Fibroblast of the aortic adventitia (primary cell): ENCODE measurements at places on chromosomes 5 and 9.

GRCh38 chr5:35120715-35121114 lies 73.0 kb upstream of the AGXT2 start:
- no peak for DNase-seq

- no peak for DNase-seq
Observed at GRCh38 chr5:94440015-94440414, 178.4 kb downstream of the KIAA0825 start.

DNA sequence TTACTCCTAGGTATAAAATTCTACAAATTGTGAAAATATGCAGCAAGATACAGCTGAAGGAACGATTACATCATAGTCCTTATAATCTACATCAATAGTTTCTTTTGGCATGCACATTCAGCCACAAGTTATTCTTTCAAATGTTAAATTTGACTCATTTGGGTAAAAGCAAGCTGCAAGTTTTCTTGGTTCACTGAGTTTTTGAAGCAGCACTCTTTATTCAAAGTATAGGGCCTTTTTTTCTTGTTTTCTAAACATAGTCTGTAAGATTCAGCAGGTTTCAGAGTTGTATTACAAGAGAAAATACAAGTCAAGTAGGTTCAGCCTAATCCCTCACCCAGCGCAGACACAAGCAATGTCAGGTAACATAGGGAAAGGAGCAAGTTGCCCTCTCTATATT lies 981.5 kb downstream of the PTPRD start:
- peak; percentile 0 for DNase-seq

DNA sequence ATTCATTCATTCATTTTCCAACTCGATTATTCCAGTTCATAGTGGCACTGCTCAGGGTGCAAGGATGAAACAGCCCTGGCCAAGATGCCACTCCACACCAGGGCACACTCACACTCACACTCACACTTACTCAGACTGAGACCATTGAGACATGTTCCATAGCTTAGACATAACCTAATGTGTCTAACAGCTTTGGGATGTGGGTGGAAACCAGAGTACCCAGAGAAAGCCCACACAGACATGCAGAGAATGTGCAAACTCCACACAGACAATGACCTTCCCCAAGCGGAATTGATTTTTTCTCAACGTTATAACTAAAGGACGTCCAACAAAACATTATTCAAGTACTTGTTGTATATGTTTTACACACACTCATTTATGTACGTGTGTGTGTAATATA lies 1363.5 kb downstream of the EFNA5 start:
- no peak for DNase-seq

DNA sequence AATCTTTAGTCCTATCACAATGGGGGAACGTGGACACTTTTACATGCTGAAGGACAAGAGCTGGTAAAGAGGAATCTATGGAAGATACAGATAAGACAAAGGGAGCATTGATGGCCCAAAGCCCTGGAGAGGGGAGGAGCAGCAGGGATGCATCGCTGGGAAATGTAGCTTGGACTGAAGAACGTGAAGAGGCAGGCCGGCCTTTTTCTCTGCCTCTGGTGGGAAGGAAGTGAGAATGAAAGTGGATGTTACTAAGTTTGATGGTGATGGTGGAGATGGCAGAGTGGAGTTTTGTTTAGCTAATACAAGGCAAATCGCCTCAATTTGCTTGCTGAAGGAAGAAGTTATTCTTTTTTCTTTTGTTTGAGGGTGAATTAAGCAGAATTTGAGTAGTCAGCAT lies 124.6 kb upstream of the TAF11L2 start:
- DNase-seq, result no peak
